ENCODE measurements at places on chromosomes 5 and 9. TPM values are rescaled to one million over a fixed set of nuclear protein-coding genes. Genes with fewer than 3 reads are reported as not detected.

IL3 gene
- not detected for total RNA-seq

MSMP gene
- total RNA-seq: not detected

TMEM8B gene
- total RNA-seq: 4.3 TPM

TAF1L gene
- total RNA-seq: not detected

CYLC2 gene
- not detected for total RNA-seq

LPAR1 gene
- 106 TPM for total RNA-seq

SLC25A2 gene
- not detected for total RNA-seq

SLC6A3 gene
- total RNA-seq: not detected

TRPM3 gene
- total RNA-seq: not detected

EGR1 gene
- total RNA-seq: 17.3 TPM

C7 gene
- total RNA-seq: 3.0 TPM
